ENCODE measurements at places on chromosomes 4 and X.

GRCh38 chrX:45715748-45716147, 515.1 kb upstream of the DIPK2B start:
- DNase-seq: no peak

DNA sequence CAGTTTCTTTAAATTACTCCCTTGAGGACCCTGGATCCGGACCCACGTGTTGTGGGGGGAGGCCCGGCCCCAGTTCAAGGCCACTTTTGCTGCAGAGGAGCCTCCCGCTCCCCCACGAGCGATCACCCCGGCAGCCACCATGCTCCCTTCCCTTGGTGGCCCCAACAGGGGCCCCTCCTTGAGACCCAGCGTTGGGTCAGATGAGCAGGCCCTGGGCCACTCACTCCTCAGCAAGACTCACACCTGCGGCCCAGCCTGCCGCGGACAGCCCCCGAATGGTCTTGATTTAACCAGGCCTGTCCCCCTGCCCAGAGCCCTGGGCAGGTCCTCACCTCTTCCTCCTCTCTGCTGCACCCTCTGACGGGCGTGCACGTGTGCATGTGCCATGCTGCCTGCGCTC, 4.3 kb downstream of the CPLX1 start:
- DNase-seq: no peak

DNA sequence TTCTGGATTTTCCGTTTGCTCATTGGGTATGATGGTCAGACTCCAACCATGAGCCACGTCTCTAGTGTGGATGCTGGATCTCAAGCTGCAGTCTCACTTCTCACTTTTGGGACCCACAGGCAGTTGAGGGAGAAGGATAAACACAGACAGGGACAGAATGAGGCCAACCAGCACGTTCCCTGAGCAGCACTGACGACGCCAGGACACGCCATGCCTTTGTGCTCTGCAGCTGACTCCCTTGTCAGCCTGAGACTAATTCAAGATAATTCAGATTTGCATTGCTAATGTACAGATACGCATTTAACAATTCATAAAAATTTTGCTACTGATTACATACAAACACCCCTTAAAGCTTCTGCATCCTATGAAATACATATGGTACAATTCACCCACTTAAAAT, 106.5 kb downstream of the FAM193A start:
- DNase-seq: no peak

DNA sequence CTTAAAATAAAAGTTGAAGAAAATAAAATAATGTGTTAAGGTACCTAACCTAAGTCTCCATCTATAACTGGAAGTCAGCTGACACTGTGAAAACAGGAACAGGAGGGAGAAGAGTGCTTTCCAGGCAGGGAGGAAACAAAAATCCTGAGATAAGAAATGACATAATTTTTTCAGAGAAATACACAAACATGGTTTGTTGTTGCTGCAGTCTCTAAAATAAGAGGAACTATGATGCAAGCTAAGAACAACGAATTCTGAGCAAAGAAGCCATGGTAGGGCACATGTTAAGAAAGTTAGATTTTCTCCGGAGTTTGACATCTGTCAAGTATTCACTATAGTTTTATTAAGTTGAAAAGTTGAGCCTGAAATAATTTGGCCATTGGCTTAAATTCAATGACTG, 26.9 kb downstream of the PAPSS1 start:
- no peak for DNase-seq

- DNase-seq: no peak
Observed at GRCh38 chrX:146264763-146265375, 447.2 kb downstream of the SLITRK2 start.

DNA sequence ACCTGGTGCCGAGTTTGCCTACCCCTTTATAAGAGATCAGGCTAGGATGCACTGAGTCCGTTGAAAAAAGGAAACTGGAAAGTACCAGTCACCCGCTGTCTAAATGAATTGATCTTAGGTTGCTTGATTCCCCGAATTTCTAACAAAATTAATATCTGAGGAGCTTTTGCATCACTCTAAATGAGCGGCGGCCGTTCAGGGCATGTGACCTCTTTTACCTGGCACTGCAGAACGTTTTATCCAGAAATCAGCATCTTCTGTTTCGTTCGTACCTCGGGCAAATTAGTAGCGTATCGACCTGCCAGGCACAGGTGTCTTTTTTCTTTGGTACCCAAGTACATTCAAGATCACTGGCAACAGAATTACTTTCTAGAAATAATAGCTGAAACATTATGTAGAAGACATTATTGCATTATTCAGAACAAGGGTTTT, 876 bp downstream of the KLHL2 start:
- DNase-seq: no peak

DNA sequence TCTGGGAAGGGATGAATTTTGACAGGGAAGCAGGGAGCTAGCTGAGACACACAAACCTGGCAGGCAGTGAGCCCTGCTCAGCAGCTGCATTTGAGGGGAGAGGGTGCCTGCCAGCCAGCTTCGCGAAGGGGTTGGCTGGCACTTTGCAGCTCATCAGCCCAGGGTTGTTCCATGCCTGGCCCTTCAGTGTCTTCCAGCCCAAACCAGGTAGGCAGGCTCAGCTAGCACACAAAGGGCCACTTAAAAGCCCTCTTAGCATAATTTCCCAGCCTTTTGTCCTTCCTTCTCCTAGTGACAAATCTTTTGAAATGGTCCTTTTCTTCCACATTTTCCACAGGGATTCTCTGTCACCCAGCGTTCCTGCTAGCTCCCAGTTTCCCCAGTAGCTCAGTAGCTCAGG, 4.3 kb upstream of the FRMPD3 start:
- no peak for DNase-seq

- no peak for DNase-seq
Observed at GRCh38 chr4:113350576-113350975, 301.1 kb downstream of the ANK2 start.

- no peak for DNase-seq
Observed at GRCh38 chrX:24264383-24264782, 49.5 kb downstream of the SUPT20HL2 start.

DNA sequence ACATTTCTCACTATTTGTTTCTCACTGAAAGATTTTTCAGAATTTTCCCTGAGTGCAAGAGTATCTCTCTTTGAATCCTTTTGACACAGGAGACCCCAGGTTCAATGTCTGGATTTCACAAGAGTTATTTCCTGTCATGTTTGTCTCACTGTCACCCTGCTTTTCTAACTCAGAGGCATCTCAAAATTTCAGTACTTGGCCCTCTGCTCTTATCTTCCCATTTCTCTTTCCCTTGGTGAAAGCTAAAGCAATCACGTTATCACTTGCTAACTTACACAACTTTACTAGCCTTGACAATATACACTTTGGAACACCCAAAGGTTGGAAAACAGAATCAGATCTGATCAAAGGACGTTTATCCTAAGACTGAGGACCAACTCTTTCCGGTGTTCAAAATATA, 17.3 kb downstream of the IGSF1 start:
- DNase-seq: no peak

DNA sequence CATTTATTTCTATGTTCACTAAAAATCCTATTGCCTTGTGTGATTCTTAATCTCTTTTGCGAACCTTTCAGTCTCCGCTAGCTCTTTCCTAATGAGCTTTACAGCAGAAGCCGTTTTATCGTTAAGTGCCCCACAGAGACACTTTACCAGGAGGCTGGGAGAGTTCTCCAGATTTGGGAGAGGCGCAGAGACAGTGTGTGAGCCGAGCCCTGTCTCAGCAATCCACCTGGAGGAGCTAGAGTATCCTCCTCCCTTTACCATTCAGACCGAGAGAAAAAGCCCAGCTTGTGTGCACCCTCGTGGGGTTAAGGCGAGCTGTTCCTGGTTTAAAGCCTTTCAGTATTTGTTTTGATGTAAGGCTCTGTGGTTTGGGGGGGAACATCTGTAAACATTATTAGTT, 54.9 kb upstream of the MTM1 start:
- no peak for DNase-seq

- DNase-seq: no peak
Observed at GRCh38 chr4:3223956-3224748, 24.8 kb upstream of the MSANTD1 start.

- no peak for DNase-seq
Observed at GRCh38 chrX:108731153-108731552, 5.2 kb downstream of the IRS4 start.
